ENCODE measurements at places on chromosomes 2 and 18.

DNA sequence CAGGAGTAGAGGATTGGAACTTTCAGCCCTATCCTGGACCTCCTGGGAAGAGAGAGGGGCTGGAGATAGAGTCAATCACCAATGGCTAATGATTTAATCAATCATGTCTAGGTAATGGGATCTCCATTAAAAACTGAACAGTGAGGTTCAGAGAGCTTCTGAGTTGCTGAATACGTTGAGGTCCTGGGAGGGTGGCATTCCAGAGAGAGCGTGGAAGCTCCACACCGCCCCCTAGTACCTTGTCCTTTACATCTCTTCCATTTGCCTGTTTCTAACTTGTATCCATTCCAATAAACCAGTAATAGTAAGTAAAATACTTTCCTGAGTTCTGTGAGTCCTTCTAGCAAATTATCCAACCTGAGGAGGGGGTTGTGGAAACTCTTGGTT, 101.7 kb downstream of the B3GNT2 start:
- DNase-seq = no peak

DNA sequence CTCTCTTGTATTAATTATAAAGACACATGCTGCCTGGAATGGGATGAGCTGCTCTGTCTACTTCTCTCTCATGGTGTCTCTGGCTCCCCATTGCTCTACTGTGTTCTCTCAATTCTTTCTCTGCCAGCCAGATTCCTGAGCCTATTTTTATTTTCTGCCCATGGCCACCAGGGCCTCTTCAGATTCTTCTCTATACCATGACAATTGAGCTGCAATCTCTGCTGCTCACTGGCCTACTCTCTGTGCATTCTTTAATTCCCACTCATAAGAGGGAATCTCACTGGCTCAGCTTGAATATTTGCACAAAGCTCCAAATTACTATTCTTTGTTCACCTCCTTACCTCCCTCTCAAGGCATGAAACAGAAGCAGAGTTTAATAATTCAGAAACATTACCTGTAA, 161.4 kb upstream of the GULP1 start:
- DNase-seq = no peak

- DNase-seq = no peak
These were observed 129.8 kb upstream of the FSIP2 start for GRCh38 chr2:185608799-185609198.

- peak; percentile 76 for DNase-seq
These were observed 44.5 kb downstream of the TMEM182 start for GRCh38 chr2:102806250-102806837.

DNA sequence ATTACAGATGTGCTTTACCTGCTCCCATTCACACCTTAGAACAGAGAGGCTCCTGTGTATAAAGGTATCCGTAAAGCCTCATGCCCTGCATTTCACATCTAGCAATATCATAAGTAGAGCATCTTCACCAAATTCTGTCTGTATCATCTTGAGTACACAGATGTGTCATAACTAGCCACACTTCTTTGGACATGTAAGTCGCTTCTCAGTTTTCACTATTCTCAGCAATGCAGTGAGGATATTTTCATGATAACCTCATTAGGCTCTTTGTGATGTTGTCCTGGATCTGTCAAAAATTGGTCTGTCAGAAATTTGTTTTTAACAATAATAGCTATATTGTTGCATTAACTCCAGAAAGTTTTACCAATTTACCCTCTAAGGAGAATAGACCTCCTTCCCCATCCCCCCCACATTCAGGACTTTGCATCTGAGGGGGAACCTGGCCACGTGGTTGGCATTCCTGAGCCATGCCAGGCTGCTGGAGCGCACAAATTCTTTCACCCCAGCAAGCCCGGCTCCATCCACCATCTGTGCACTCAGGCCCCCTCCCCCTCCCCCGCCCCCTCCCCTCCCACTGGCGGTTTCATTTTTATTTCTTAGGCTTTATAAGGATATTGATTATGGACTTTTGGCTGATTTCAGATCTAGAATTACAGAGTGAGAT, 34.1 kb downstream of the AGAP1 start:
- DNase-seq = no peak

DNA sequence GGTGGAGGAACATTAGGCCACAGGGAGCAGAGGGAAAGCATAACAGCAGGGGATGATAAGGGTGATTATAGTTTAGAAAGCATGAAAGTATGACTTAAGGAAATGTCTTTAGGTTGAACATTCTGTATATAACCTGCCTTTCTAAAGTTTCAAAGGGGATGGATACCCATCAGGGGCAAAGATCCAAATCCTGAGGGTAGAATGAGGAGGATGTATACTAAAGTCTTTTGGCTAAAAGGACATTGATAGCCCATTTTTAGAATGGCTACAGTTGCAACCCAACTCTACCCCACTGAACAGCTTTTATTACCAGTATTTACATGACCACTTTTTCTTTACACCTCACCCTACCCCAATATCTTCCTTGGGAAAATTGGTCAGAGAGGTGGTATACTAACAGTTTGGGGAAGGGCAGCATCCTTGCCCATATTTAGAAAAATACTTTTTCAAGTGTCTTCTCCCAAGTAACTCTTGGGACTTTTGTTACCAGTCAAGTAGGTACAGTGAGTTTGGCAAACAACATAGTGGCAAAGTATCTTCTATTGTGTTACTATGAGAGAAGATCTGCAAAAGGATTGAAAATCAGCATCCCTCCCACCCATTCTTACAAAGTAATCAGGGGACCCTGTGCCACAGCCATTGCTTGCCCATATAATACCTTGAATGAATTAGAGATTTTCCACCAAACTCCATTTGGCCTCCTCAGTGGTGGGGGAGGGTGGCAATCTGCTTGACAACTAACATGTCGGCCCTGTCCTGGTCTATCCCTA, 8.3 kb downstream of the MAT2A start:
- DNase-seq = peak; percentile 51

- no peak for DNase-seq
These were observed 283.6 kb downstream of the RBM43 start for GRCh38 chr2:150978053-150978452.

DNA sequence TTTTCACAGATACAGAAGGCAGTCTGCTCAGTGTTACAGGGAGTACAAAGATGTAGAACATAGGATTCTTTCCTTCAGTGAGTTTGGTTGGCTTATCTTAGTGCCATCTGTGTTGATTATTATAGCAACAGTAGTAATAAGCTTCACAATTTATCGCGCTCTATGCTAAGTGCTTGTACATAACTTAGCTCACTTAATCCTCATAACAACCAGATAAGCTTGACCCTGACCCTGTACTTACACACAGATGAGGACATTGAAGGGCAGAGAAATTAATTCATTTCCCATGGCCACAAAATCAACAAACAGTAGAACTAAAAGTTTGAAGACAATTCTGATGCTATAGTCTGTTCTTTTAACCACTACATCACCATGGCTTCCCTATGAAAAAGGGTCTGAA, 121.8 kb downstream of the SPHKAP start:
- DNase-seq = no peak

- no peak for DNase-seq
These were observed 65.7 kb upstream of the FOSL2 start for GRCh38 chr2:28326881-28327505.

- DNase-seq = no peak
These were observed 90.2 kb upstream of the LHCGR start for GRCh38 chr2:48845684-48846083.

DNA sequence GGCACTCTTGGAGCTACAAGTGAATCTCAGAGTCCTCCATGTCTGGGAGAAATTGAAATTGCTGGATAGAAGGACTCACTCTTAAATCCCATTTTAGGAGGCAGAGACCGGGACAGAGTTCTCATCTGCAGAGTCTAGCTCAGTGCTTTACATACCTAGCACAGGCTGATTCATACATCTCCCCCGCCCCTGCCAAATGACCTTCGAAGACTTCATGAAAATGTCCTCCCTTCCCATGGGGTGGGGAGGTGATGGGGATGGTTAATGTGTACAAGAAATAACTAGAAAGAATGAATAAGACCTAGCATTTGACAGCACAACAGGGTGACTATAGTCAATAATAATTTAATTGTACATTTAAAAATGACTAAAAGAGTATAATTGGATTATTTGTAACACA, 8.2 kb upstream of the SERPINB5 start:
- DNase-seq = no peak

DNA sequence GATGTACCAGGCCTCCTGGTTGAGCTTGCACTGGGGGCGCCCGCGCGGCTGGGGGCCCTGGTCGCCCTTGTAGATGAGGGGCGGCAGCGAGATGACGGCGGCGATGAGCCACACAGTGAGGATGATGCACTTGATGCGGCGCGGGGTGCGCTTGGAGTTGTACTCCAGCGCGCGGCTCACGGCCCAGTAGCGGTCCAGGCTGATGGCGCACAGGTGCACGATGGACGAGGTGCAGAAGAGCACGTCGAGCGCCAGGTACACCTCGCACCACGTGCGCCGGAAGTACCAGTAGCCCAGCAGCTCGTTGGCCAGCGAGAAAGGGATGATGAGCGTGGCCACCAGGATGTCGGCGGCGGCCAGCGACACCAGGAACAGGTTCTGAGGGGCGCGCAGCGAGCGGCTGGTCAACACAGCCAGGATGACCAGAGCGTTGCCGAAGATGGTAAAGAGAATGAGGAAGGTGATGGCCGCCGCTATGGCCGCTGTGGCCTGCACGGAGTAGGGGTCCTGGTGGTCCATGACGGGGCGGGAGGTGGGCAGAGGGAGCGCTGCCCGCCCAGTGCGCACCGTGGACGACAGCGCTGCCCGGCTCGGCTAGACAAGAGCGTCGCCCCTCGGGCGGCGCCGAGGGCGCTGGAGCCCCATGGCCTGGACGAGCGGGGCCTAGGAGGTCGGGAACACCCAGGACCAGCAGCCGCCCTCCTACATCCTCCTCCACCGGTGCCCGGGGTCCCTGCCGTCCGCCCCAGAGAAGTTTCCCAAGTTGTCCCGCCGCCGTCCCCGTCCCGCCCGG, 544 bp downstream of the ADRA2B start:
- DNase-seq = no peak

GRCh38 chr2:118151831-118152230, 63.6 kb downstream of the INSIG2 start:
- DNase-seq = no peak

GRCh38 chr2:216735086-216735485, 39.7 kb upstream of the IGFBP5 start:
- DNase-seq = no peak

GRCh38 chr18:11672846-11673454, 16.1 kb upstream of the GNAL start:
- DNase-seq = no peak

- DNase-seq = no peak
These were observed 74.1 kb upstream of the LRATD1 start for GRCh38 chr2:14558335-14558919.

DNA sequence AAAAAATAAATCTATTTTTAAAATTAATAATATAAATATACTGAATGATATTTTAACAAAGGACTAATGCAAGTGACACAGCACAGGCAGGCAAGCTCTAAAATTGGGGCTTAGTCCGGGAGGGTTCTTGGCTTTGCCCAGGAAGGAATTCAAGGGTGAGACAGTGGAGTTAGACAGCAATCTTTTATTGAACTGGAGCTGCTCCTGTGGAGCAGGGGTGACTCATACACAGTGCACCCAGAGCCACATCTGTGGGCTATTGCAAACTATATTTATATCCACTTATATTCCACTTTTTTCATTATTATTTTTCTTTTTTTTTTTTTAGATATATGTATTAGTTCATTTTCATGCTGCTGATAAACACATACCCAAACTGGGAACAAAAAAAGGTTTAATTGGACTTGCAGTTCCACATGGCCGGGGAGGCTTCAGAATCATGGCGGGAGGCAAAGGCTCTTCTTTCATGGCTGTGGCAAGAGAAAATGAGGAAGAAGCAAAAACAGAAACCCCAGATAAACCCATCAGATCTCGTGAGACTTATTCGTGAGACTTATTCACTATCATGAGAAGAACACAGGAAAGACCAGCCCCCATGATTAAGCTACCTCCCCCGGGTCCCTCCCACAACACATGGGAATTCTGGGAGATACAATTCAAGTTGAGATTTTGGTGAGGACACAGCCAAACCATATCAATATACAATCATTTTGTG, 437.1 kb downstream of the BCL11A start:
- no peak for DNase-seq

GRCh38 chr18:45166836-45167551, 448.3 kb upstream of the SLC14A2 start:
- no peak for DNase-seq

- no peak for DNase-seq
These were observed 233.4 kb downstream of the AGPS start for GRCh38 chr2:177625744-177626650.

DNA sequence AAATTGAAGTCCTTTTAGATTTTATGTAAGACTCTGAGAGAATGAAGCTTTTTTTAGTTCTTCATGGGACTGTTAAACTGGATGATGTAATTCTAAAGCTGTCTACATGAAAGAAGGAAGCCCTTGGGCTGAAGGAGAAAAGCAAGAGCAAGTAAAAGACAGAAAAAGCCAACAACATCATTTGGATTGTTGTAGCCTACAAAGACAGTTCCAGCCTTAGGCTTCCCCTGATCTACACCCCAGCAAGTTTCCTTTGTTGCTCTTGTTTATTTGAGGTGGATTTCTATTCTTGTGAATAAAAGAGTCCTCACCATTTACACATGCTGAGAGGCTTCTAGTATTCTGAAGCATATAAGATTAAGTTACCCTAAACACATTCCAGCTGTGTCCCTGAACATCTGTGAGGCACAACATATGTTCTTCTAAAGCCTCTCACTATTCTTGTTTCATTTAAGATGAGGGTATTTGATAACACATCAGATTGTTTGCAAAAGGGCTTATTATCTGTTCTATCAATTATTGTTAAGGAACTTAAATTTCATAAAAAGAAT, 377.8 kb downstream of the LNPK start:
- DNase-seq = no peak

- peak; percentile 79 for DNase-seq
These were observed 25.3 kb downstream of the GPR55 start for GRCh38 chr2:230899786-230900185.

- no peak for DNase-seq
These were observed 49.8 kb downstream of the SLC66A2 start for GRCh38 chr18:79901665-79902064.

DNA sequence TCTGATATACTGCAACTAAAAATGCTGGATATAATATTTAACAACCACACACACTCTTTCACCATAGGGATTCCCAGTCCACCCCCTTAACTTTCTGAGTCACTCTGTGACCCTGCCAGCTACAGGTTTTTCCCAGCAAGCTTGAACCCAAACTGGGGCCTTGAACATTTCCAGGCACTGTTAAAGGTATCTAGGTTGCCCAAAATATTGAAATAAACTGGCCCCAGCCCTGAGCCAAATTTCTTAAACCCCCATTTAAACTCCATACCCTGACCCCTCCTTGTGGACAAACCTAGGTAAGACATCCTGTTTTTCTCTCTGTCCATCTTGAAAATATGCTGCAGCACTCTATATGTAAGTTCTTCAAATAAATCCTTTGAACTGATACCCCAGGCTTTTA, 19.7 kb upstream of the DCTN1 start:
- DNase-seq = no peak

DNA sequence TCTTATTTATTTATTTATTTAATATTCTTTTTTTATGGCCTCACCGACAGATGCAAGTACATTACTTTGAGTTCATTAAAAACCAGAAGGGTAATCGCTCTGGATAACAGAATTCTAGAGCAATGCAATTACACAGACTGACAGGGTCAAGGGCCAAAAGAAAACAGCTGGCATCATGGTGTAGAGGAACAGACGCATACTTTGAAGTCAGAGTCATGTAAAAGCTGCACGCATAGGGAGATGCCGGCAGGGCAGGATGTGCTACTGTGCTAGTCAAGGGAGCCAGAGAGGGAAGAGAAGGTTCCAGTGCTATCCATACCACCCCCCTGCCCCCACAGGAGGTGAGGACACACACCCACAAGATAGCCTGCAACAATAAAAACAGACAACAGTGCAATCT, 115.2 kb upstream of the TFCP2L1 start:
- DNase-seq = no peak
